ENCODE measurements at places on chromosomes 7 and 10. TPM values are rescaled to one million over a fixed set of nuclear protein-coding genes. Genes with fewer than 3 reads are reported as not detected.

Gene TRIM74
- not detected for total RNA-seq

Gene ACSL5
- total RNA-seq: 1.1 TPM

- peak; percentile 1 for DNase-seq
Observed at GRCh38 chr7:5143935-5144903, 45.8 kb upstream of the WIPI2 start.

- DNase-seq: peak; percentile 20
Observed at GRCh38 chr10:101566333-101567164, 21.5 kb downstream of the POLL start.

DNA sequence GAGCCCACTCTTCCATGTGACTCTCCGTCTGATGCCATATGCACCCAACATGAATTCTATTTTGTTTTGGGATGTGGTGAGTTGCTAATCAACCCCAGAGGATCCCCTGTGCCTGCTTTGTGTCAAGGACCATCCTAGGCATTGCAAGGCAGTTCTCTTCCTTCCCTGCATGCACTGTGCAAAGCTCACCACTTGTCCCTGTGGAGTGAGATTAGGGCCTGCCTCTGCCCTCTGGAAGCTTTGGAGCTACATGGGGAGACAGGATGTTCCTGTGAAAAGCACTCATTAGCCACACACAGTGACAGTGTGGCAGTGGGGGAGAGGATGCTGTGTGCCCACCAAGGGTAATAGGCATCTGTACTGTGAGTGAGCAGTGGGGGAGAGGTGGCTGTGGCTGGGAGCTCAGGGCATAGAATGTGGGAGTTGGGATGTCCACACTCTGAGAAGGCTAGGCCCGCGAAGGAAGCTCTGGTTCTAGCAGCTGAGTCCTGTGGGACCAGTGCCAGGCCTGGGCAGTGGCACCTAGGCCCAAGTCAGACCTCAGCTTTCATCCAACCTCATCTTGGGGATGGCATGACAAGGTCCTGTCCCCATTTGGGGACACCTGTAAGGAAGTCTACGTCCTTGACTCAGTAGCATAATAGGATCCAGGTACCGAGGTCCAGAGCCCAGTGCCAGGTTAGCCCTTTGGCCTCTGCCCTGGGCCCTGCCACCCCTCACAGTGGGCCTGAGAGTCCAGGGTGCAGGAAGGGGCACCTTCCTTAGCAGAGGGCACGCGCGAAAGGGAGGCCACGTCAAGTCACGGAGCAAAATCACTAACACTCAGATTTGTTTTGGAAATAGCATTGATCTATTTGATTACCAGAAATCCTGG is 6.6 kb downstream of the ADRA2A start:
- no peak for DNase-seq

DNA sequence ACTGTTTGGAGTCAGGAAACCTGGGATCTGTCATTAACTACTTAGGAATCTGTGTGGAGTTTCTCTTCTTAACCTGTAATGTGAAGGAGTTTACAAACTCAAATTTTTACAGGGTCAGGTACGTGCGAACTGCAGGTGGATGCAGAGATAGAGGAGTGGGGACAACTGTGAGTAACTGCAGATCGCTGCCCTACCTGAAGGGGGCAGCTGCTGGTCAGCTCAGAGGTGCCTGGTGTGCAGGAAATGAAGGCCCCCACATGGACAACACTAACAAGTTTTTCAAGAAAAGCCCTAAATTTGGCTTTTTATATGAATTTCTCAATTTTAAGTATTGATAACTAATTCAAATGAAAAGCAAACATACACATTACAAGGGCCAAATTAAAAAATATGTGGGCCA is 380.0 kb downstream of the REEP3 start:
- DNase-seq: no peak

DNA sequence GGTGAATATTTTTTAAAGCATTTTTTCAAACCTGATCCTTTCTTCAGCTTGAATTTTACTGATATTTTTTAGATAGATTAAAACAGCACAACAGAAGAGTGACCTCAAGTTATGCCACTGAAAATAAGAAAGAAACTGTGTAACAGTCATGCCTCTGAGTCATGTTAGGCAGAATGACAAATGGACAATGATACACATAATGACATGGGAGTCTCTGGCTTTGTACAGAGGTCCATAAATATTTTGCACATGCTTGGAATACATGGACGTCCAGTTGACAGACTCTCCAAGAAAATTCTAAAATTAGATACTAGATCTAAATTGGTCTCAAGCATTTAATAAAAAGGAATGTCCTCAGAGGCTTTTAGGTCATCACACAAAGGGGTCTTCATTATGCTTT is 21.9 kb upstream of the SEMA3A start:
- peak; percentile 64 for DNase-seq

DNA sequence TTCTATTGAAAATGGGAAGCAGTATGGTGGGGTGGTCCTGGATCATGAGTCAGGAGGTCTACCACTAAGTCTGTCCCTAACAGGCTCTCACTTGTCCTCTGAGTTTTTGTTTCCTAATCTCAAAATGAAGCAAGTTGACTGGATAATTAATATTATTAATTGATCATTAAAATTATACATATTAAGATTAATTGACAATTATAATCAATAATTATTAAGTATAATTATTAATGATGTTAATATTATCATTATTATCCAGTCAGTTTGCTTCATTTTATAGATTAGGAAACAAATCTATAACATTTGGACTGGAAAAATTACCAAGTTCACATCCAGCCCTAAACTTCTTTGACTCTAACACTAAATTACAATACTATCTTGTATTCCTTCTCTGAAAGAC is 174.2 kb upstream of the KMT2E start:
- no peak for DNase-seq

- DNase-seq: peak; percentile 51
Observed at GRCh38 chr7:99374111-99375064, at the start of gene ARPC1B. TSS of gene ARPC1B (plus strand) at chr7:99374730. CDS start at chr7:99385715, 10,985 bp downstream.

DNA sequence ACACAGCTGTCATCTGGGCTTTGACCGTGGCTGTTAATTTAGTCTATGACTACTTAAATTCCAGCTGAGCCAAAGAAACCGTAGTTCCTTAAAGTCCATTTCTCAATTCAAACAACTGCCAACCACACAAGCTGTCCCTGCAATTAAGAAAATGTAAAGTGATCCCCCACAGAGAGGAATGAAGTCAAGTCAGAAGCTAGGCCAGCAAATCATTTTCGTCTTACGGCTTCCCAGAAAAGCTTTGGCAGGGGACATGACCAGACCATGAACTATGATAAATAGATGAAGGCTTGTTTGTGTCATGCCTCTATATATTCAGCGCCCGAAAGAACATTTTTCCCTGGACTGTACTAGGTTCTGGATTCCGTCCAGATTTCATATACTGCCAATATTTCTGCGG is 54.6 kb downstream of the HACD1 start:
- DNase-seq: peak; percentile 69

Gene NEBL
- total RNA-seq: under 0.01 TPM

Gene PNLIPRP1
- not detected for total RNA-seq

- peak; percentile 78 for DNase-seq
Observed at GRCh38 chr10:68562661-68563570, 2.8 kb downstream of the TET1 start.

GRCh38 chr7:29080803-29081202 is 65.5 kb downstream of the CPVL start:
- DNase-seq: no peak

Gene ARMC10
- total RNA-seq: 21.0 TPM

Gene TRPV6
- total RNA-seq: not detected

Gene SLC25A13
- total RNA-seq: 11.7 TPM

GRCh38 chr7:50349963-50350944 is 45.7 kb downstream of the IKZF1 start:
- DNase-seq: no peak

DNA sequence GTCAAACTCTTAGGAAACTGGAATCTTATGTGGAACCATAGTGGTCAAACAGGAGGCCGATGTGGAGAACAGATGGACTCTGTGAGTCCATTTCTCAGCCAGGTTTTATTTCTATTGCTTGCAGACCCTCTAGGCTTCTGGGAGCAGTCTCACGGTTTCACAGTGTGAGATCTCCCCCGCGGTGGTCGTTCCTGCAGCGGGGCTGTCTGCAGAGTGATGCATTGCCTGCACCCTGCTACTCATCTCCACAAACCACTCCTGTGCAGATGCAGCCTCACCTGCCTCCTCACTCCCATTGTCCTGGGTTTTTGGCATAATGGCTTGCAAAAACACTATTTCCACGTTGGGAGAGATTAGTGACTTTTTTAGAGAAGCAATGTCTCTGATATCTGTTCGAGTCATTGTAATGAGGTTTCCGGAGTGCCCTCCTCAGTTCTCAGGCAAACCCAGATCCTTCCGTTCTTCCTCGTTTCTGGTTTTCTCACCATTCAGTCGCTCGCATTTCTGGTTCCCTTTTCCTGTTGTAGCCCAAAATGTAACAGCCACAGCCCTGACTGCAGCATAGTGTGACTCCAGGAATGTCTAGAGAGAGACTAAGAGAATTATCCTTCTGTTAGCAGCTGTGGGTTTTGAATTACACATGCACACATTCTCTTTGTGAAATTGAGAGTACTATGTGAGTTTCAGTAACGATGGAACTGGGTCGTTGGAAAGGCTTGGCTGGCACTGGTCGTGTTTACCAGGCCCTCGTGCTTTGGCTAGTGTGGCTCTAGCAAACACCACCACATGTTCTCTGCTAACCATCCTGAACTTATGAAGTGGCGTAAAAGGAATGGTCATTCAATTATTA is 30.2 kb downstream of the ACADSB start:
- DNase-seq: no peak

GRCh38 chr7:142345811-142346210 is 88.0 kb upstream of the PRSS58 start:
- no peak for DNase-seq

DNA sequence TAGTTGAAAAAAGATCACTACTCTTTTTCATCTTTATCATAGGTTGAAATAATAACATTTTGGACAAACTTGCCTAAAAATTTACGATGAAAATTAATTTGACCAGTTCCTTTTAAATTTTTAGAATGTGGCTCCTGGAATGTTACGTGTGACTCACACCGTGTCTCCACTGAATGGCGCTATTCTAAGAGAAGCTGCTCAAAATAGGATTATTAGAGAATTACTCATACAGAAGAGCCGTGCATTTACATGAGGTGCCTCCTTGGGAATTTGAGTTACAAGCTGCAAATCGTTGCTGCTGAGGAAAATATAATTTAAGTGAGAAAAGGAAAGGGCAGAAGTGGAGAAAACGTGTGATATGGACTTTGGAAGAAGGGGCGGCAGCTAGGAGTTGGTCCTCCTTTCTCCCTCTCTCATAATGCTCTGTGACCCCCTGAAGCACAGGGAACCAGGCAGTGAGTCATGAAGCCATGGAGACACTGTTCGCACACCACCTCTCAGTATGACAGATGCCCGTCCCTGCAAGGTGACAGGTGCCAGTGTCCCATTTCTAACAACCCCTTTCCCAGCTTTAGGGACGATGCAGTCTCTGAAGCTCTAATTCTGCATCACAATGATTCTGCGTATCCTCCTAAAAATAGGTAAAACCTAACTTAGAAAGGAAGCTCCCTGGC is 323.2 kb upstream of the COBL start:
- no peak for DNase-seq

DNA sequence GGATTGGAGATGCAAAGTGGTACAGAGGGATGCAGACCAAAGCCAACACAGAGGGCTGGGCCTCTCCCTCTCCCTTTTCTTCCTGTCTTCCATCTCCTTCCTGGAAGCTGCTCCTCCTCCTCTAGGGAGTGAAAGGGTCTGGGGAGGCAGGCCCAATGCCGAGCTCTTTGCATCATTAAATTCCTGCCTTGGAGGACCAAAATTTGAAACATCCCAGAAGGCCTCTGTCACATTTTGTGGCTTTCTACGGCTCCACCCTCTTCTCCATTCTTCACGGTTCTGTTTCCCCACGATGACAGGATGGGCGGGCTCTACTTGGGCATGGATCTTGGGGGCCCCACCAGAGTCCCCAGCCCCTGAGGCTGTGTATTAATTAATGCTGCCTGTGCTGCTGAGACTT is 76.4 kb downstream of the NEURL1 start:
- DNase-seq: no peak

GRCh38 chr10:73644015-73644743 is 2.9 kb upstream of the MYOZ1 start:
- DNase-seq: peak; percentile 73

Gene GDF2
- total RNA-seq: not detected

Gene GOLGA7B
- not detected for total RNA-seq

Gene ITIH5
- total RNA-seq: under 0.01 TPM

GRCh38 chr10:126704649-126705048 is 34.2 kb upstream of the C10orf90 start:
- no peak for DNase-seq

Gene DGKI
- 15.8 TPM for total RNA-seq

- DNase-seq: peak; percentile 32
Observed at GRCh38 chr10:113132591-113133121, 182.6 kb downstream of the TCF7L2 start.

DNA sequence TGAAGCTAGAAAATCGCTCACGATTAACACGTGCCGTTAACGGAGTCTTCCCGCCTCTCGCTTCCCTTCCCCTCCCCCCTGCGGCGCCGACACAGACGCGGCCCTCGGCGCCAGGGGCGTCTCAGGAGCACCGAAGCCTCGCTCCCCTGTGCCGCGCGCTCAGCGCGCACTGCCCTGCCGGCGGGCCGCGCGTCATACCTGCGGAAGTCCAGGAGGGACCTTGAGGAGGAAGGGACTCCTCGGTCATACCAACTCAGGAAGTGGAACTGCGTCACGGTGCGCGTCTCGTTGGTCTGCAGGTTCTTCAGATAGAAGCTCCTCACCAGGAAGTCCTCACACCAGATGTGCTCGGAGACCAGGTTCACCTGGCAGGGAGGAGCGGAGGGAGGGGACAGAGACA is 239.6 kb downstream of the DNAJB6 start:
- DNase-seq: no peak

DNA sequence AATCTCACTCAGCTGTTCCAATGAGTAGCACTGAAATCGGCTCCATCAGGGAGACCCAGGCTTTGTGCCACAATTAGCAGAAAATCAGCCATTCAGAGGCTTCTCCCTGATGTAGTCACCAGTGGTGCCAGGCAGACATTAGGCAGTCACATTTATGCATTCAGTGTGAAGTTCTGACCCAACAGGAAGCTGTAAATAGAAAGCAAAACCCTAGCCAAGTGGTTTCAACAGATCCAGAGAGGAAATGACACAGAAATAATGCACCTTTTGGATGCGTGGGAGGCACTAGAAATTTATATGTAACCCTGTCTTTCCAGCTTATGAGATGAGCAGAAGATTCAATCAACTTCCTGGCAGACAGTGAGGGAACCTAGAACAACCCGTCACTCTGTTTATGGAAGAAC is 186.4 kb downstream of the PDE1C start:
- peak; percentile 64 for DNase-seq

- DNase-seq: no peak
Observed at GRCh38 chr10:34491678-34492077, 323.4 kb downstream of the PARD3 start.

Data from IMR-90 (cell line).